ENCODE measurements at places on chromosomes 12 and 14. TPM values are rescaled to one million over a fixed set of nuclear protein-coding genes. Genes with fewer than 3 reads are reported as not detected.

LIN7A gene
- total RNA-seq = 9.0 TPM

VWF gene
- 0.24 TPM for total RNA-seq

PPP1R36 gene
- total RNA-seq = 0.66 TPM

GRCh38 chr12:93789767-93790166 is 112.6 kb downstream of the CRADD start:
- no peaks in the 10 kb centered on the region for H3K27me3 ChIP-seq
- peaks cover 44% of the 10 kb centered on the region for H3K4me1 ChIP-seq
- no peak overlapping the region for H3K27ac ChIP-seq
- DNase-seq = no peak
- H3K36me3 ChIP-seq = peaks cover 3% of the 10 kb centered on the region

GRCh38 chr12:124498275-124499189 is 68.9 kb downstream of the NCOR2 start:
- H3K27ac ChIP-seq = peak overlapping the region; percentile 97
- H3K4me1 ChIP-seq = peaks cover 52% of the 10 kb centered on the region
- H3K4me3 ChIP-seq = no peak overlapping the region

DNA sequence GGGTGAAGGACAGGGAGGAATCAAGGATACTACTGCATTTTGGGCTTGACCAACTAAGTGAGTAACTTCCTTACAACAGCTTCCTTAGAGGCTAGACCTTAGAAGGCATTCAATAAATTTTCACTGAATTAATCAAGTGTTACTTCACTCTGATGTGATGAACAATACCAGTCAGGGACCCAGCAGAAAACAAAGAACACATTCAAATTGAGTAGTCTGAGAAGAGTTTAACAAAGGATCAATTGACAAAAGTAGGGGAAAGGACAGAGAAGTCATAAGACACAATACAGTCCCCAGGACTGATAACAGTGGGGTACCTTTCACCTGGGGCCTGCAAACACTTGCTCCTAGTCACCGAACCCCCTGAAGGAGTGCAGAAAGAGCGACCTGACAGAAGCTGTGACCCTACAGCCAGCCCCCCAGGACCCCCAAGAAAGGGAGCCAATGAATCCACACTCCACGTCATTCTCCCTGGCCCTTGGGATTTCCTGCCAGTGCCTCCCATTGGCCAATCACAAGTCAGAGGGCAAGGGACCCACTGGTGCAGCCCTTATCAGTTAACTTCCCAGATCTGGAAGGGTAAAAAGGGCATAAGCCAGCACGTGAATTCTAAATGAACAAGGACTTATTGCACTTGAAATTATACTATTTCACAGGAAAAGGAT is 6.9 kb downstream of the ANAPC5 start:
- peaks cover 32% of the 10 kb centered on the region for H3K36me3 ChIP-seq
- no peaks in the 10 kb centered on the region for H3K27me3 ChIP-seq
- no peak overlapping the region for H3K4me3 ChIP-seq
- H3K27ac ChIP-seq = no peak overlapping the region

DNA sequence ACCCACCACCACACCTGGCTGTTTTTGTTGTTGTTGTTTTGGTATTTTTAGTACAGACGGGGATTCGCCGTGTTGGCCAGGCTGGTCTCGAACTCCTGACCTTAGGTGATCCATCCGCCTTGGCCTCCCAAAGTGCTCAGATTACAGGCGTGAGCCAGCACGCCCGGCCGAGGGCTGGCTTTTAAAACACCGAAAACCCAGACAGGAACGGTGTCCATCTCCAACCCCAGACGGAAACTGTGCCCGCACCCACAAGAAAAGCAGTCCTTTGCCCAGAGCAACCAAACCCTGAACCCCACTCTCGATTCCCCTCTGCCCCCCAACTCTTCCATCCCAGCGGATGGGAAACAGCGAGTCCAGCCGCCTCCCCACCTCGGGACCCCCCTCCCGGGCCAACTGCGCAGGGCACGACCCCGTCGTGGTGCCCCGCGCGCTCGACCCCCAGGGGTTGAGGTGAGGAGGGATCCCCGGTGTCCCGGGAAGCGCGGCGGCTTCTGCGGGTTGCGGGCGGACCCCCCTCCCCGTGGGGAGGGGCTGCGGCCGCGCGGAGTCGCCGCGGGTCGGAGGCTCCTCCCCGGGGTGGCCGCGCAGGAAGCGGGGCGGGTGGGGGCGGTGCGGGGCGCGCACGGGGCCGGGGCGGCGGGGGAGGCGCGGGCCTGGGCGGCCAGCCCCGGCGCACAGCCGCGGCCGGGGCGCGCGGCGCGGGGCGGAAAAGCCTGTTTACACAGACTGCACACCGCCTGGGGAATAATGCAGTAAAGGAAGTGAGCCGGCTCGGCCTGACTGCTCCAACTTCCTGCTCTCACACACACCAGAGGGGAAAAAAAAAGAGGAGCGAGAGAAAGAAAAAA is at the start of gene ELK3:
Gene ELK3, plus strand, starts transcription at position 651 of the 851 bp plus-strand sequence.
- peak within 1 kb of the TSS; percentile 98 for H3K27ac ChIP-seq
- H3K36me3 ChIP-seq = no peaks in the 10 kb centered on the region
- peak; percentile 42 for DNase-seq

DNA sequence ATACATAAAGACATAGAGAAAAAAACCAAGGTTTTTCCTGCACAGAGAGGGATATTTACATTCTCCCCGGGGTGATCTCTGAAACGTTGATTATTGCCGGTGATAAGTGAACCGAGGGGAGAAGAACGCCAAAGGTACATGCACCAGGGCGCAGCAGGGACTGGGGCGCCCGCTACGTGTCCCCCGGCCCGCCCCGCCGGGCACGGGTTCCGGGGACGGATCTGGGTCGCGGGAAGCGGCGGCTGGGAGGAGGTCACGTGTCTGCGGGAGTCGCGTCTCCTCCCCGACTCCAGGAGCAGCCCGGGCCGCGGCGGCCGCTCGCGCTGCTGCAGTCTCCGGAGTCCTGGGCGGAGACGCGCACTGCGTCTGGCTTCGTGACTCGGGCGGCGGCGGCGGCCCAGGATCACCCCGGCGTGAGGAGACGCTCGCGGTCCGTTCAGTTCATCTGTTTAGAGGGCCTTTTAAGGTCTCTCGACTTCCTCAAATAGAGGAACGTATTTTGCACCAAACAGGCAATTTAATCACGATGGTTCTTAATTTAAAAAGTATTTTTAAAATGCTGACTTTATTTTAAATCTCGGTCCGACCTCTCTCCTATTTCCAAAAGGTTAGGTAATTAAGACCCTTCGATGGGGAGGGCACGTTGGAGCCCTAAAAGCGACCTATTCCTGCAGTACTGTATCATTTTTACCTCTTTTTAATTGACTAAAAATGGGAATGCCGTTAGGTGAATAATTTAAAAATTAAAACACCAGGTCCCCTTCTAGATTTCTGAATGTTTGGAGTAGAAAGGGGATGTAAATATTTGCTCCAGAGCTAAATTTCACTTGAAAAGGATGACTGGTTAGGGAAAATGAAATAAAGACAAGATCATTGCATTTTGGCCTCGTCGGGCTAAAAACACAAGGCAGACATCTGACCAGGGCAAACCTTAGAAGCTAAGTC is 1.8 kb upstream of the BHLHE41 start:
- no peaks in the 10 kb centered on the region for H3K36me3 ChIP-seq
- H3K27me3 ChIP-seq = peaks cover 69% of the 10 kb centered on the region
- H3K4me1 ChIP-seq = peaks cover 38% of the 10 kb centered on the region
- H3K27ac ChIP-seq = peak overlapping the region; percentile 95
- peak overlapping the region; percentile 94 for H3K4me3 ChIP-seq
- DNase-seq = peak; percentile 81

GRCh38 chr14:22268875-22269274 is 320.1 kb downstream of the DAD1 start:
- no peak overlapping the region for H3K4me3 ChIP-seq
- peaks cover 2% of the 10 kb centered on the region for H3K27me3 ChIP-seq
- H3K27ac ChIP-seq = peak overlapping the region; percentile 33
- H3K4me1 ChIP-seq = peaks cover 51% of the 10 kb centered on the region

DNA sequence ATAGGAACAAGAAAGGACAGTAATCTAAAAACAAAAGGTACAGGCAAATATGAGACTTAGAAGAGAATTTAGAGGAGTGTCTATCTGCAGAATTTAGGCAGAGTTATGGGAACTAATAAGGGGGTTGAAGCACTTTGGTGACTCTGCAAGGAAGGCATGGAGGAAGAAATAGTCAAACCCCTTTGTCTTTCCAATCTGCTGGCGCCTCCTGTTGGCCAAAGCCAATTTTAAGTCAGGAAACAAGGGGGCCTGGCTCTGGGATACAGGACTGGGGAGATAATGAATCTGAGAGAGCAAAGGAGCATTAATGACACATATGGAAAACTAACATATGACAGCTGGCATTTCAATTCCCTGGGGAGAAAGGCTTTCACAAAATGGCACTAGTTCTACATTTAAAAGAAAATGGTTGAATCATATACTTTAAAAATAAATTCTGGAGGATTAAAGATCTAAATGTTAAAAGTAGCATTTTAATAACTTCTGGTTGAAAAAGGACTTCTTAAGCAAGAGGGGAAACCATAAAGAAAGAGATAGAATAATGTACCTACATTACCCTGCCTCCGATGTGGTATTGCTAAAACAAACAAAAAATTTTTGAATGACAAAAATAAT is 48.5 kb upstream of the CSRP2 start:
- no peak for DNase-seq
- no peak overlapping the region for H3K27ac ChIP-seq
- H3K4me3 ChIP-seq = no peak overlapping the region
- no peaks in the 10 kb centered on the region for H3K27me3 ChIP-seq
- H3K36me3 ChIP-seq = no peaks in the 10 kb centered on the region

- no peak overlapping the region for H3K4me3 ChIP-seq
- DNase-seq = no peak
- no peaks in the 10 kb centered on the region for H3K36me3 ChIP-seq
- H3K27me3 ChIP-seq = peaks cover 52% of the 10 kb centered on the region
- H3K4me1 ChIP-seq = peaks cover 14% of the 10 kb centered on the region
Observed at GRCh38 chr12:104454997-104455396, 1.8 kb upstream of the CHST11 start.

All from mesothelial cell of epicardium (in vitro differentiated cells).